ENCODE measurements at places on chromosomes 12 and 14.

DNA sequence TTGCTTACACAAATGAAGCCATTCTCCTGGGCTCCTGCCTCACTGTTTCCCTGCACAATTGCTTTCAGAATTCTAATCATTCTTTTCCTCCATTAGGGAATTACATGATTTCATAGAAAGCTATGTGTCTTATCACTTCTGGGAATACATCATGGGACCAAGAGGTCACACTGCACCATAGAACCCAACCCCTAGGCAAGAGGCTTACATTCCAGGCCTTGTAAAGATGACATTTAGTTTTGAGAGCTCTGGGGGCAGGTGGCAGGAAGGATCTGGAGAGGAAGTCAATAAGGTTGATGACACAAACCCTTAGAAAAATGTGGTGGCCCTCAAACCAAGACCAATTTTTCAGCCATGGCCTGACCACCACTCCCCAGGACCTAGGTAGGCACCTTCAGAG is 57.1 kb downstream of the NUAK1 start:
- no peak for DNase-seq

DNA sequence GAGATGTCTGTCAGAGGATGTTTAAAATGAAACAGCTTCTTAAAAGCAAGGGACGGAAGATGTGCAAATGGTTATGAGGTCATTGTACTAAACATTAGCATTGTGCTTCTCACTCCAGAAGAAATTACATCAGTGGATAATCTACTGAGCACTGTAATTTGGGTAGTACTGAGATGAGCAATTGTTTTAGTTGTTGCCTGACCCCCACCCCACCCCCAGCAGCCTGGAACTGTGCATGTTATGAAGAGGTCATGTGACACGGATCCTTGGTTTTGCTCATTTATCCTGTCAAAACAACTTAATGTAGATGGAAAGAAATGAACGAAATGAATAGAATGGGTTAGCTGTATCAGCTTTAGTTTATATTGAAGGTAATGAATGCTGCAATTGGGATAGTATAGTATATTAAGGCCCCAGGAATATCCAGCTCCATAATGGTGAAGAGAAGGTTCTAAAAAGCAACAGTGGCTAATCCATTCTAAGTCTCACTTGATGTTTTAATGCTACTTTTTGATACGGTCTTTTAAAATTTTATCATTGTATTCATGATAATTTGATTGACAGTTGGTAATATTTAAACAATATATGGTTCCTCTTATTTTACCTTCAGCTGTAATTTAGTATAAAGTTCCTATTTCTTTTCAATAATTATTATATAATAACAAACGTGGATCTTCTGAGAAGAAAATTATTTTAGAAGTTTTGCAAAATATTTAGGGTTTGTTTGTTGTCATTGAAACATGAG is 58.5 kb downstream of the WNK1 start:
- DNase-seq, result no peak

GRCh38 chr12:46523863-46524770 is 151.5 kb upstream of the SLC38A2 start:
- no peak for DNase-seq

DNA sequence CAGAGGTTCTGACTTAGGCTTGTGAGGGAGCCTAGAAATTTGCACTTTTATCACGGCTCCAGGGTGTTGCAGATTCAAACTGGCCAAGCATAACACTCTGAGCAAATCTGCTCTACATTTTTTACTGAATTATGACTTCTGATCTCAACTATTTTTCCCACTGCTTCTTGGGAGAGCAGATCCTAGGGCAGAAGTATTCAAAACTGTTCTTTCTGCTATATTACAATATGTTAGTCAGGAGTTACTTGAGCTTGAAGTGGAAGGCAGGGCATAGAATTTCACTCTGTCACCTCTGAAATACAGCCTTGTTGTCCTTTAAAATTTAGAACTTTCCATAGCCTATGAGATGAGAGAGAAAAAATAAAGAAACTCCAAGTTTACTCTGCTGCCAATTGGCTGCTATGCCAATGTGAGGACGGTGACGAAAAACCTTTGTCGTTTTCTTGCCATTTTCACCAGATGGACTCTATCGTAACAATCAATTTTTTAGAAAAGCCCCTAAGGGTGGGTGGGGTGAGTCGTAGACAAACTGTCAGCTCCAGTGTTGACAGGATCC is 16.4 kb upstream of the KERA start:
- DNase-seq, result no peak

DNA sequence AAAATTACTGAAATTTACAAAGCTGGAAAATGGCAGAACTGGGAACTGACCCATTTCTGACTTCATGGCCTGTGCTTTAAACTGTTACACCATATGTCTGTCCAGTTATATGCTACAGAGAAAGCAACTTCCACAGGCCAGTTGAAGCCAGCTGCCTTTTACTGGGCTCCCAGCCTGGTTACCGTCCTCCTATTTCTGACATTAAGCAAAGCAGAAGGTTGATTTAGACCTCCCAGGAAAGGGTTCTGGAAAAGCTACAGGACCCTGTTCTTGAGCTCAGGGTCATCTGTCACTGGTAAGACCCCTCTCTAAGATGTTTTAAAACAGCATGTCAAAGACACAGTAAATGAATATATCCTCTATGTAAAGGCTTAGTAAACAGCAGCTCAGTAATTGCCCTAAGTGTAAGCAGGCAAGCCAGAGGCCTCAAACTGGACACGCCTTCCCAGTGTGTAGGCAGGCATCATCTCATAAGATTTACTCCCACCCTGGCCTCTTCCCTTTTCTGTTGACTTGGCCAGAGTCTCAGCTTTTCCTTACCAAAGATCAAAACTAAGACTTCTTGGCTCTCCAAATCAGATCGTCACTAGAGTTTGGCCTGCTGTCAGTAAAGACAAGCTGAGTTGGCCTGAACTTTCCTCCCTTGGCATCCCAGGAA is 55.4 kb upstream of the RNU6-8 start:
- DNase-seq, result no peak

DNA sequence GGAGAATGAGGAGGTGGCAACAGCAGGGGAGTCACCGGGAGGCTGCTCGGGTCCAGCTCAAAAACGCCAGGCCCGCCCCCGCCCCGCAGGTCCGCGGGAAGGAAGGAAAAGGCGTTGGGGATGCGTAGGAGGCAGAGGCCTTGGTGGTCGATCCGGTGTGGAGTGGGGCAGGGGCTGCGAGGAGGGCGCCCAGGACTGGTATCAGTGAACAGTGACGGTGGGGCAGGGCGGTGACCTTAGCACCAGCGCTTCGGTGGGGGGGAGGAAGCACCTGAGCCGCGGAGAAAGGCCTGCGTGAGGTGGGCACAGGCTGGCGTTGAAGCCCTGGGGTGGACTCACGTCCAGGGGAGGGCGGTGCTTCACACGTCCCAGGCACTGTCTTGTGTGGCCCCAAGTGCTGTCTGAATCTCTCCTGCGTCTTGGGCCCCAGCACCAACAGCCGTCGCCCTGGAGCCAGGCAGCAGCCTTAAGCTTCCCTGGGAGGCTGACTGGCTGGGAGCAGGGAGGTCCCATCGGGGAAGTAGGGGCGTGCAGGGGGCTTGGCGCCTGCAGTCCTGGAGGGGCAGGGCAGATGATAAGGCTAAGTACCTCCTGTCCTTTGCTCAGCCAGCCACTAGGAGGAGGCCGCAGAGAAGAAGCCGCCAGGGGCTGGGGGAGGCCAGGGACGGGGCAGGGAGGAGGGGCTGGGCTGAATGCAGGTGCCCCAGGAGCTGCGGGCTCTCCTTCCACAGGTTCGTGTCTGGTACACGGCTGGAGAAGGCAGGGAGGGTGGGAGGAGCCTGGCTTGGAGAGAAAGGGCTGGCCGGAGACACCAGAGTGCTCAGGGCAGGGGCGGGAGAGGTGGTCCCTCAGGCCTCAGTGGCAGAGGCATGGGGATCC is 26.5 kb downstream of the ZBTB42 start:
- DNase-seq, result no peak

DNA sequence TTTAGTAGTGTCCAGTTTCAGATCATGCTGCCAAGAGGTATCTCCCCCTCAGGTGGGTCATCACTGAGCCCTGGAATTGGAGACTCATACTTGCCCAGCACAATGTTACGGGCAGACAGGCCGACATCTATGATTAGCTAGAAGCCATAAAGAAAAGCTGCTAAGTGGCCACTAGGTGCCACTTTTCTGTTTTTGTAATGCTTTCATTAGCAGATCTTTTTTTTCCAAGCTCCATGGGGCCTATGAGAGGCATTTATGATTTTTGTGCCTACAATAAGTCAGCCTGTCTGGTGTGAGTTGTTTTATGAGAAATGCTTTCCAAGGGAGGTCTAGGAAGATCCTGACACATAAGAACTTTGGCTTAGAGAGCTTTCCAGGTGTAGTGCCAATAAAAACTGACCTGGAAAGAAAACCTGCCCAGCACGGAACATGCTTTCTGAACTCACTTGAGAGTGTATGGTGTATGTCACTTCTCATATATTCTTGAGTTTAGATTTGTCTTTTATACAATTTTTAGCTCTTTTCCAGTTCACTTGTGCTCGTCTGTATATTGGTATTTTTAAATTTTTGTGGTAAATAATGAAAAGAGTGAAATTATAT is 21.8 kb upstream of the SMCO2 start:
- DNase-seq, result no peak

- DNase-seq, result no peak
Observed at GRCh38 chr14:93086441-93087055, 29.2 kb downstream of the ITPK1 start.

DNA sequence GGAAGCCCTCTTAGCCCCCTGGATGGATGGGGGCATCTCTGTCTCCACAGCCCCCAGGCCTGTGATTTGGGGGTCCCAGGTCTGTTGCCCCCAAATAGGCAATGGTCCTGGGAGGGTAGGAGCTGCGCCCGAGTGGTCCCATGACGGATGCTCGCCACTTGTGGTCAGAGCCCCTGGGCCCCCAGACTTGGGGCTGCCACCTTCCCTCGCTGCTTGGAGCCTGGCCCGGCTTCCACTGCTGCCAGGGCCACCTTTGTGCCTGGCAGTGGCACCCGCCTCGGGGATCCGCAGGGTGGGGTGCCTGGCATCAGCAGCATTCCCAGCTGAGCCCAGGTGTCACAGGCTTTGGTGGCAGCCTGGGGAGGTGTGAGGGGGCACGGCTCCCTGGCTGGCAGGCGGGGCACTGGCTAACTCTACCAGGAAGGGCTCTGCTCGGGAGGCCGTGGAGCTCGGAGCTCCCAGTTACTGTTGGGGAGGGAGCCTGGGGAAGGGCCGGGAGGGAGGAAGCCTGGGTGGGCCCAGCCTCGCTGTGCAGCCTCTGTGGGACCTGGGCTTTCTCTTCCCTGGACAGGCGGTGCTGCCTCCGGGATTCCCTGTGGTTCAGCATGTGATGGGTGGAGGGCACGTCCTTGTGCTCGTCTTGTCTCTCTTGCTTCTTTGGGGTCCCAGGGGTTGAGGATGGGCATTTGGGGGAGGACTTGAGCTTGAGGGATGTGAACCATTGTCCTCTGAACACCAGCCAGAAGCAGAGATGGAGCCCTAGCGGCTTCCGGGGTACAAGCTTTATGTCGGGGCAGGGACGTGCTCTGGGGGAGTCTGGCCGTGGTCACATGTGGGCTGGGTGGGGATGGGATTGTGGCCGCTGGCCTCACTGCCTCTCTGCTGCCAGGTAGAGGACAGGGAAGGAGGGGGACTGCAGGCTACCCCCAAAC is 5.4 kb downstream of the KIF26A start:
- no peak for DNase-seq

GRCh38 chr12:62581288-62582064 is 114.8 kb downstream of the MON2 start:
- DNase-seq, result no peak

DNA sequence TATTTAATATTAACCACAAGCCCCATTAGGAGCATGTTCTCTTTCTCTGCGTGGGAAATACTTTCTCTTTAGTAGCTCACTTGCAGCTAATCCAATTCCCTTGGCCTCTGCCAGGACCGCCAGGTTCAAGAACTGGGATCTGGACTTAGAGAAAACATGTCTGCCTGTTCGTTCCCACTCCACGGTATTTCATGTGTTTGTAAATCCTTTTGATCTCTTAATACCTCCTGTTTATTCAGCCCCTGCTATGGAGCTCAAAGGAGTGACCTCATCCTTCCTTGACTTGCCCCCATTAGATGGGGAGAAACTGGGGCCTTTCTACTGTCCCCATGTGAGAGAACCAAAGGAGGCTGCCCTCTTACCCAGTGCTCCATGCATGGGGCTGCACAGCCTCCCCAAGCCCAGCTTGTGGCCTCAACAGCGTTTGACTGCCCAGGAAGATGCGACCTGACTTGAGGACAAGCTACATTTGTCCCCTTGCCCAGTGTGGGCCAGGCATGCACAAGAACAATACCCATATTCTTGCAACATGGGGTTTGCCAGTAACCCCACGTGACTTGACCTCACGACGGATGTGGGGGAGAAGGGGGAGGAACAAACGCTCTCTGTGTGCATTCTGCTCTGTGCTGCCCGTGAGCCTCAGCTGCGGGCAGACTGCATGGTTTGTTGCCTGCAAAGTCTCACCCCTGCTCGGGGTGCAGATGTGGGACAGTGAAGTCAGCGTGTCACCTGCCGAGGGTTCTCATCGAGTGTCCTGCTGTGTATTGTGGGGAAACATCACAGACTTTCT is 30.3 kb downstream of the CD9 start:
- DNase-seq, result peak; percentile 34

DNA sequence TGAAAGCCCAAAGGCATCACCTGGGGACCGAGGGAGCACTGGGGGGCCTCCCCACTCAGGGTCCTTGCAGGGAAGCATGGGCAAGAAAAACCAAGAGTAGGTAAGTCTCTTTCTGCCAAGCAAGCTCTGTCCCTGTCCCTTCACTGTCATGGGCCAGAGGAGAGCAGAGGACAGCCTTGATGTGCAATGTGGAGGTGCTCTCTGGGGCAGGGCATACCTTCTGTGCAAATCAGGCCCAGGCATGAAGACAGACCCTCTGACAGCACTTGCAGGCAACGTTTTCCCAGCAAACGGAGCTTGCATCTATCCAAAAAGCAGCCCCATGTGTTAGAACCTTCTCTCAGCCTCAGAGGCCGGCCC is 192.5 kb upstream of the PWP1 start:
- DNase-seq, result no peak

GRCh38 chr12:3473844-3474243 is 17.2 kb upstream of the PRMT8 start:
- no peak for DNase-seq

- peak; percentile 39 for DNase-seq
Observed at GRCh38 chr12:11649413-11650285, at the start of gene ETV6. Gene ETV6 (plus strand): TSS chr12:11649674. CDS start chr12:11650128, 454 bp downstream.

DNA sequence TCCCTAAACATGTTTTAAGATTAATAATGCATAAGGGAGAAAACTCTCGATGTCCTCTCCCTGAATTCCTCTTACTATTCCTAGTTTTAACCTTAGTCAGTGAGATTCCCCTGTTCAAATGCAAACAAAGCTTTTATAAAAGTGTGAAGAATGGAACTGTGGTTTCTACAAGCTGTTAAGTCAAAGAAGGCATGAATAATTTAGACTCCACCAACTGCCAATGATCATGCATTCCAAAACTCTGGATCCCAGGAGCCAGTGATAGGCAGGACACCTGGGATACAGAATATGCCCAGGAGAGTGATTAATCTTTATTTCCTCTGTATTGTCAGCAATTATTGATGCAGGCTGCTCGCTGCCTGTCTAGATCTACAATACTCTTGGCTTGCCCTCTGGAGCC is 190.3 kb upstream of the ATF7IP start:
- no peak for DNase-seq

DNA sequence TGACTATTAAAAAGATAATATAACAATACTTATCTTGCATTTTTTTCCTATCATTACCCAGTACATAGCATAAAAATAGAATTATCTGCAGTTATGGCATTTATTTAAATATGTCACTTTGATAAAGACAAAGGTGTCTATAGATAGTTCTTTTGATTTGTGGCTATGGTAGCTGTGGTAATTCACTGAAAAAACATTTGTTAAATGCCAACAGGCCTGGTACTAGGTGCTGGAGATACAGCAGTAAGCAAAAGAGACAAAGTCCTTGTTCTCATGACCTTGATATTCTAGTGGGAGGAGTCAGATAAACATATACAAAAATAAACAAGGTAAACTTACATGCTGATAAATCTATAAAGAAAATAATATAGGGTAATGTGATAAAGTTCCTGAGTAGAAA is 44.7 kb downstream of the INSM2 start:
- DNase-seq, result no peak

All from stimulated activated CD4-positive, alpha-beta T cell treated with anti-CD3 and anti-CD28 coated beads, Interleukin-15, amount 100 ng/mL, for 1 hour (primary cell).